AG08395 (cell line): ENCODE measurements at places on chromosomes 3 and 15.

- DNase-seq, result no peak
These were observed 111.6 kb downstream of the MYO9A start for GRCh38 chr15:72006382-72006781.

DNA sequence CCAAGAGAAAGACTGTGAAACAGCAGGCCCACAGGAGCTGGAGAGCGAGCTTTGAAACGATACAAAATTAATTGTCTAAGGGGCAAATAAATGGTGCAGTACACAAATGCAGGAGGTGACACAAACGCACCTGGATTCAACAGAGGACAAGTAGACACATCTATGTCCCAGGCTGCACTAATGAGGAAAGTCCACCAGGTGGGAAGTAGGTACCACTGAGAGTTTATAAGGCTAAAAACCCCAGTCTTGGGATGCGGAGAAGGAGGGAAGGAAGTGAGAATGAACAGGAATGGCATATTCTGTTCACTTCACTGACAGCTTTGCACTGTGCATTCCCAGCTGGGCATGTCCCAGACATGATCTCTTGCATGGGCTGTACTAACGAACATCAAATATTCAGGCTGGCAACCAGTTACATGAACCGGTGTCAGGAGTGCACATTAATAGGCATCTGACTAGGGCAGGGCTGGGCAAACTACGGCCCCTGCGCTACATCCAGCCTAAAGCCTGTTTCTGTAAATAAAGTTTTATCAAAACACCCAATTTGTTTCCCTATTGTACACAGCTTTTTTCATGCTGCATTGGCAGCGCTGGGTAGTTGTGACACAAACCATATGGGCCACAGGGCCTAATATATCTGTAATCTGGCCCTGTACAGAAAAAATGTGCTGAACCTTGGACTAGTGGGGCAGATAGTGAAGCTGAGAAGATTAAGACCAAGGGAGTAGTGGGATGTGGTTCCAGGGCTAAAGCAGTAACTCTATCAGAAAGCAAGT is 107.0 kb downstream of the IGF2BP2 start:
- no peak for DNase-seq

GRCh38 chr3:140552403-140552802 is 125.5 kb upstream of the TRIM42 start:
- DNase-seq, result no peak

DNA sequence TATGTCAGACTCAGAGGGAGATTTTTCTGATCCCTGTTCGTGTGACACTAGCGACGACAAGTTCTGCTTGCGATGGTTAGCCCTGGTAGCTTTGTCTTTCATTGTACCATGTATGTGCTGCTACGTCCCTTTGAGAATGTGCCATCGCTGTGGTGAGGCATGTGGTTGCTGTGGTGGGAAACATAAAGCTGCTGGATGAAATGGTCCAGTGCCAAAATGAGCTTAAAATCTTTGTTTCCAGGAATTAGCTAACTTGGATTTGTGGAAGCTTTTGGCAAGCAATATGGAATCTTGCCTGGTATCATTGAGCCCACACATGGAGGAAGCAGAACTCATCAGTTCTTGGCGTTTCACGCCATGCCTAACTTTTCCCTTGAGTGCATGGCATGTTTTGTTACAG is 98.8 kb downstream of the SPRED1 start:
- DNase-seq, result no peak
